Stimulated activated CD4-positive, alpha-beta T cell treated with anti-CD3 and anti-CD28 coated beads, Interleukin-2, amount 100 ng/mL, for 24 hours (primary cell): ENCODE measurements at places on chromosomes 3 and 15.

GRCh38 chr3:32901005-32901932 lies 50.2 kb upstream of the CCR4 start:
- DNase-seq, result no peak

DNA sequence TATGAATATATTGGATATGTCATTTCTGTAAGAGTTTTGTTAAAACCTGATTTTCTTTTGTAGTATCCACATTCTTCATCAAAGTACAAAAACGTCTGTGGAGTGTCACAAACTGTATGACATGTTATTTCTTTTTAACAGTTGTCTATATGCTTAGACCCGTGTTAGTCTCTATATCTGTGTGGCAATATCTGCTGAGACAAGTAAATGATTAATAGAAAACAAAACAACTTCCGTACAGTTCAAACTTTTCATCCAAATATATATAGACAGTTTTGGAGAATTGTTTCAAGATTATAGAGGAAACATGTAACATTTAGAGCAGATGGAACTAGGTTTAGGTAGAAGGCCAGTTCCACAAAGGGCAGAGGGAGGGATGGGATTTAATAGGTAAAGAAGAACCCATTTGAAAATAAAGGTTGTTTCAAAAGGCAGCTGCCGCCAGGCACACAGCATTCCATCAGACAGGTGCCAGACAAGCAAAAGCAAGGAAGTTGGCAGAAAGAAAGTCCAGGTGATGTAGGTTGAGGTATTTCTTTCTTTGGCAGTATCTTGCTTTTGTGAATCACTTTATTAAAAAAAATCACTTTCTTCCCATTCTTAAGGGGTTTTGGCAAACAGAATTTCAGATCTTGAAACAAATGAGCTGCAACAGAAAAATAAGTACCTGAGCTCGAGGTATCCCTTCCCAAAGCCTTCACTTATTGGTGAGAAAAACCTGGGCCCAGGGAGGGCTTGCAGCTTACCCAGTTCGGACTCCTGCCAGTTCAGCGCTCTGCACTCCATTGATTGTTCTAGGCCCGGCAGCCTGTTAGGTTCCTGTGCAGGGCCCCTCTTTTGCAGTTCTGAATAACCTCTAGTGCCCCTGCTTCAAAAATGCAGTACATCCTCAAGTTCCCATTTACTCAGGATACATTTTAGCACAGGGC lies 49.0 kb downstream of the LRRN1 start:
- no peak for DNase-seq

DNA sequence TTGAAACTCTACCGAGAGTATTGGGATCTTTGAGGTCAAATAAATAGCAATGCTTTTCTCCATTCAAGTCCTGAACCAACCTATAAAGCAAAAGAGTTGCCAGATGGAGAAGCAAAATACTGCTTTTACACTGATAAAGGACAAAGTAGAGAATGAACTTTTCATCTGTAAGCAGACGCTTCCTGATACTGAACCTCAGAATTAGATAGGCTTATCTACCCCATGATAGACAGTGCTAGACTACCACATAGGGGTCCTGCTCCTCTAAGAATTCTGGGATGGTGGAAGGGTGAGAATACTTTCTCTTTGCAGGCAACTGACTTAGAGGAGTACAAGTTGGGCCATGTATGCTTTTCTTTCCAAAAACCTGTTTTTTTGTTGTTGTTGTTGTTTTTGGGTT lies 9.5 kb downstream of the SAXO2 start:
- DNase-seq, result no peak

DNA sequence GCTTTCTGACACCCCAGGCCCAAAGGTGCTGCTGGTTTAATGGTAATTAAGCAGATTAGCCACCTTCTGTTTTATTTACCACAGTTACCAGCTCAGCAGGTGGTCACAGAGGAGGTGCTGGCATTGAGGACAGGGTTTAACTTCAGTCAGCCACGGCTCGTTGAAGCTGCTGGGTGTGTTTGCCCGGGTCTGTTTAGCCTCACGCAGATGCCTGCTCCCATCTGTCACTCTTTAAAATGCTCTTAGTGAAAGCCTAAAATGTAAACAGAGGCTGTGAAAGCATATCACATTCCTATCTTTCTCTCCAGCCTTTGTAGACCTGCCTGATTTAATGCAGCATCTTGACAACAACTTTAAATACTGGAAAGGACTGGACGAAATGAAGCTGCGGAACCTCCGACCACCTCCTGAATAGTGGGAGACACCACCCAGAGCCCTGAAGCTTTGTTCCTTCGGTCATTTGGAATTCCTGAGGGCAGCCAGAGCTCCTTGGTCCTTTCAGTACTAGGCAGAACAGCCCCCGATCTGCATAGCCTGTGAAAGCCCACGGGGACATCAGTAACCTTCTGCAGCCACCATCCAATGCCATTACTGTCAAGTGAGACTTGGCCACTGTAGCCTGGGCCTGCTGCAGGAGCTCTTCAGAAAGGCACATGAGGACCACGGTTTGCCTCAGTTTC lies 156.0 kb downstream of the PDE8A start:
- no peak for DNase-seq

DNA sequence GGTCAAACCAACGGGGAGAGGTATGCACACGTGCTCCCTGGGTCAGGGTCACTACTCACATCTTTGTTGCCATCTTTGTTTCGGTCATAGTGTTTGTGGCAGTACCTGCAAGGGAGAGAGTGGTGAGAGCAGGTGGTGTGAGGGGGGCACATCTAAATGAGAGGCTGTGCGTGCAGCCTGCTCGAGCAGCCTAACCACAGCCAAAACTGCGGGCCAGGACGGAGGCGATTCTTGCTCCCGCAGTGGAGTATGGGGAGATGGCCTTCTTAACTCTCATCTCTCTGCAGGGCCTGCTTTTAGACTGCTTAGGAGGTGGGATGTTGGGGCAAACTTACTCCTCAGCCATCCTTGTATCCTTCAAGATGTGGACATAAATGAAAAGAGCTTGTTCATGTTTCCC lies 6.9 kb upstream of the PLA2G4F start:
- DNase-seq, result no peak

DNA sequence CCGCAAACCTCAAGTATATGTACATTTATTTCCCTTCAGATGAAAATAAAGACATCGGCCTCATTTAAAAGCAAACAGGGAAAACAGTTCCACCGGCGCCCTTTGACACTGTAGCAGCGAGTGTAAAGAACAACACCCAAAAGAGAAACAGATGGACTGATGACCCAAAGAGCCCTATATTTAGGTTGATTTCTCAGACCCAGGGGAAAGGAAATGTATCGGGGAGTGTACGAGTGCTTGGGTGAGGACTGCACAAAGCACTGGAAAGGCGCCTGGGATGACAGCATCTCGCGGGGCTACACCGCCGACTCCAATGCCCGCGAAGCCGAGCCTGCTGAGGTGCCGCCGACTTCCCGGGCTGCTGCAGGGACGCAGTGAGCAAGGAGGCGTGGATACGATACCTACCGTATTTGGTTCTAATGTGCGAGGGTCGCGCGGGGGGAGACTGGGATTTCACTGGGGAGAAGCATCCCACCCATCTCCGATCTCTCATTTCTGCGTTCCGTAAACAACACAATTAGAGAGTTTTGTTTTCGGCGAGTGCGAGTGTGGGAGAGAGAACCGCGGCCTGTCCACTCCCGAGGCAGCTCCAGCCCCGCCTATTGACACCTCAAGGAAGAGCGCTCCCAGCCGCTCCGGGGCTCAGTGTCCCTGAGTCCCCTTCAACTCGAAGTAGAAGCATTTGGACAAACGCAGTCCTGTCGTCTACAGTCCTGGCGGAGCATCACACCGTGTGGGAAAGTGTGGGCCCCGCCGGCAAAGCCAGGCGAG lies 2.0 kb downstream of the MECOM start:
- peak; percentile 17 for DNase-seq

DNA sequence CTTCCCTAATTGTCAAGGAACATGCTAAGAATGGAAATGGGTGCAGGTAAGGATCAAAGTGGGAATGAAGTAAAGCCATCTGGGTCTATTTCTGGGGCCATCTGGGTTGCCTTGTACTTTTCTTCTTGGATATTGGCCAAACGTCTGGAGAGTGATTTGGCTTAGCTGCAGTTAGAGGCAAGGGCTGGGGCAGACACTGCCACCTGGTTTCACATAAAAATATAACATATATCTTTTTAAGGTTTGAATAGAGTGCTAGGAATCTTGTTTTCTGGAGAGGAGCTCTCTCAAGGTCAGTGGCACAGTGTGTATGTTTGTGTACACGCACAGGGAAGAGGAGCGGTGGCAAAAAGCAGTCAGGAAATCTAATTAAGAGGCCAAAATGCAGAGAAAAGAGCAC lies 24.7 kb upstream of the EOMES start:
- DNase-seq, result no peak

DNA sequence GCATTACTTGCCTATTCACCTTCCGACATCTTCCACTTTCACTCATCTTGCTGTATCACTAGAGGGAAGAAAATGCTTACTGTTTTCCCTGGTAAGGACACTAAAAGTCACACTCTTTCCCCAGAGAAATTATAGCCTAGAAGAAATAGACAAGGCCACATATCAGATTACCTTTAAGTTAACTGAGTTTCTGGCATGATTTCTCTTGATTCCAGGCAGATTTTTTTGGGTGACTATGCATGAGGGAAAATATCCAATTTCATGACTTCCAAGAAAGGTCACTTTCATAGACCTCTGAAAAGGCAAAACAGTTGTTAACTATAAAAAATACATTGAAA lies 30.3 kb downstream of the TCF12 start:
- no peak for DNase-seq
